HFF-Myc (cell line): ENCODE measurements at places on chromosomes 12 and 14.

GRCh38 chr14:61455351-61455750, 134.0 kb downstream of the PRKCH start:
- no peak for DNase-seq

GRCh38 chr12:46065412-46066166, 75.2 kb upstream of the SCAF11 start:
- DNase-seq: no peak

DNA sequence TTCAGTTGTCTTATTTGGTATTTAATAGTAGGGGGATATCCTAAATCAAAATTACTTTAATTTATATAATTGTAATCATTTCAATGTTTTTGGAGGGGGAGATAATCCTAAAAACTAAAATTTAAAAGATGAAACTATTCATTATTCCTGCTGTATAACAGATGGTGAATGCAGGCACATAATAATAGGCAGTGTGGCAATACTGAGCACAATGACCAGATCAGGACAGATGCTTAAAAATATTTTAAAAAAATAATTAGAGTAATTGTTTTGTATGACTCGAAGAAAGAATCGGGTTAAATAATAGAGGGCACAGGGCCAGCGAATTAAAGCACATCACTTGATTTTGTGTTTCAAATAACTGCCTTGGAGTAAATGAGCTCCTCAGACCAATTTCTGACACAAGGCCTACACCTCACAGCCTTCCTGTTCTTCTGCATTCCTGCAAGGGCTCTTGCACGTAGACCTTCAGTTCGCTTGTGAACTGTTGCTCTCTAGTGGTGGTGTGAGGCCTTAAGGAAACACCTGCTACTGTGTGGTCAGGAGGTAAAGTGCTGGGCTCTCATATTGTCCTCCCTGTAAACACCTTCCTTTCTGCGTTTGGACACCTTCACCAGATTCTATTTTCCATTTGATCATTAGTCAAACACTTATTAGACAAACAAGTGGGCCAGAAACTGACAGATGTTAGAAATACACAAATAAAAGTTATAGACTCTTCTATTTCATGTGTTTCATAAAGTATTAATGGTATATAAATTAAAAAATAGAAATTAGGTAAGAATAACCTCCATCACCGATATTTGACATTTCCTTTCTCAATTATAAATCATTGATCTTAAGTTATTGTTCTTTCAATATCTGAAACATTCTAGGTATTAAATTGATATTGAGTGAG, 29.3 kb upstream of the KLRF1 start:
- peak; percentile 12 for DNase-seq

- DNase-seq: no peak
These were observed 57.3 kb downstream of the ETV6 start for GRCh38 chr12:11706509-11707379.

GRCh38 chr12:39526974-39527373, 84.1 kb upstream of the KIF21A start:
- DNase-seq: no peak

GRCh38 chr12:20030826-20031225, 337.5 kb upstream of the PDE3A start:
- DNase-seq: no peak

DNA sequence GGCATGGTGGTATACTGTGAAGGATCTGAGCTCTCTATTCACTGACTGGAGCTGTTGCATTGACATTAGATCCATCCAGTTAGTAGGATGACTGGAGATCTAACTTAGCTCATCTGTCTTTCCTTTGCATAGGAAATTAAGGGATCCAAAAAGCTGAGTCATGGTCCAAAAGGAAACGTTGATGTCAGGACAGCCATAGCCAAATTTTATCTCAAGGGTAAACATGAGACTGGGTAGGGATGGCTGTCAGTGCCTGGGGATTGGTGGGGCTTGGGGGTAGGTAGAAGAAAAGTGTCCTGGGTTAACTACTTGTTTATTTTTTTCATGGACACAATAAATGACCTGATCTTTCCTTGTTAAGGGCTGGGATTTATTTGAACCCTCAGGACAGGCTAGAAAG, 4.6 kb downstream of the FAM177A1 start:
- peak; percentile 20 for DNase-seq

GRCh38 chr14:23531391-23531790, 20.2 kb downstream of the ZFHX2 start:
- DNase-seq: no peak

DNA sequence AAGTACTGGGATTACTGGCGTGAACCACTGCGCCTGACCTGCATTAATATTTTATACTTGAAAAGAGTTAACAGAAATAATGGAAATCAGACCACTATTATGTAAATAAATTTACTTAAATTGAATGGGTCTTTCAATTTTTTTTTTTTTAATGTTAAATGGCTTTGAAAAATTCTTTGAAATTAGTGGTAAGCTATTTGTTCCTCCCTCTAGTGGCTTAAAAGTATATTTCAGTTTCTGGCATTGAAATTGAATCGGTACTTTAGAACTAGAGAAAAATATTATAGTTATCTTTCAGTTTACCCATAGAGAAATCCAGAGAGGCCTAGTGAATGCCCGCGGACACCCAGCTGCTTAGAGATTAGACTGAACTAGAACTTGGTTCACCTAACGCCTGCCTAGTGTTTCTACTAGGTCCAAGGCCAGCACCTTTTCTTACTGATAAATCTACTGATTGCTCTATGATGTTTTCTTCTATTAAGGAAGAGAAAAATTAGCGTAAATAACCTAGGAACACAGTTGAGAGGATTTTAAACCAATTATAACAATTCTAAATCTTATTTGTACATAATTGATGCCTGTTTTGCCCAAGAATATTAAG, 106.5 kb downstream of the EML1 start:
- DNase-seq: no peak
